ENCODE measurements at places on chromosomes 2 and 18.

- no peak for DNase-seq
Measured at GRCh38 chr18:9433671-9434121, 41.6 kb upstream of the RALBP1 start.

DNA sequence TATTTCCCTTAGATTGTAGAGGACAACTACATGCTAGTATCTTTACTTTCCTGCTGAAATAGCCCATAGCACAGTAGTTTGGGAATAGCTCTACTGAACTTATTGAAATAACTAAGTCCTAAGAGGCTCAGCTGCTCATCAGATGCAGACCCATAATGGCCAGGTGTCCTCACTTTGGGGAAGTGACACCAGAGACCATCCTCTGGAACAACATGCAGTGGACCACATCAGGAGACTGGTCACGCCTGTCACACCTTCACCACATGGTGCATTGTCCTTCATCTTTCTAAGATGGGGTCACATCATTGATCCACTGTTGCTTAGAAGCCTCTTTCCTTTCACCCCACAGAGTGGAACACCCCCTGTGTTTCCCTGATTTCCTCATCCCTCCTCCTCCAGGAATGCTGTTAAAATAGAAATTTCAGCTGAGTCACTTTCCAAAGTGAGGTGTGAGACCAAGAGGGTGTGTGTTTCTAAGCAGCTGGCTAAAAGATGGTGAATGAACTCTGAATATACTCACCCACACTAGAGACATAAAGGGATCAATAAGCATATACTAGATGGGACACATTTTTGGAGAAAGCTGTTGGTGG lies 215.2 kb upstream of the LRRTM1 start:
- DNase-seq: no peak

- no peak for DNase-seq
Measured at GRCh38 chr2:173087793-173088496, 12.3 kb downstream of the MAP3K20 start.

- DNase-seq: no peak
Measured at GRCh38 chr2:11326677-11327211, 17.7 kb downstream of the ROCK2 start.

- DNase-seq: no peak
Measured at GRCh38 chr18:9404565-9405060, 70.0 kb downstream of the TWSG1 start.

- no peak for DNase-seq
Measured at GRCh38 chr2:55361465-55362189, 58.0 kb downstream of the CCDC88A start.
